ENCODE measurements at places on chromosomes 7 and 10. TPM values are rescaled to one million over a fixed set of nuclear protein-coding genes. Genes with fewer than 3 reads are reported as not detected.

- no peak for DNase-seq
- no peak overlapping the region for H3K4me3 ChIP-seq
- no peaks in the 10 kb centered on the region for H3K27me3 ChIP-seq
- H3K27ac ChIP-seq = no peak overlapping the region
- H3K36me3 ChIP-seq = no peaks in the 10 kb centered on the region
Observed at GRCh38 chr10:121216721-121217181, 365.6 kb downstream of the WDR11 start.

The HOXA13 gene
- not detected for total RNA-seq

The FGFBP3 gene
- total RNA-seq = 68.2 TPM

DNA sequence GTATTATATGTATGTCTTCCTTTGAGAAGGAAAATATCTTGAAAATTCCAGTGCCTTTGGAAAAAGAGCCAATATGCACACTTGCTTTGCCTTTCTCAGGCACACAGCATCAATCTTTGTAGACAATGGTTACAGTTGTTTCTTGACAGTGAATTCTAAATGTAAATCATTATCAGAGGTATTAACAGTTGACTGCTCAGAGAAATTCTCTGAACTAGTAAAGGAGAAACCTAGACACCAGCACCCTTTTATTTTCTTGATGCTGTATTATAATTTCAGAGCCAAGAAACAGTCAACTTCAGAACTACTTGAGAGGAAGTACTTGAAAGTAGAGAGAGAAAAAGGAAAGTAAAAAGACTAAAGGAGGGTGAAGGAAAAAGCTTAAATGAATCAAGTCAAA, 185.8 kb upstream of the SMIM30 start:
- H3K4me1 ChIP-seq = no peaks in the 10 kb centered on the region
- no peak overlapping the region for H3K27ac ChIP-seq
- H3K27me3 ChIP-seq = no peaks in the 10 kb centered on the region
- H3K36me3 ChIP-seq = no peaks in the 10 kb centered on the region

DNA sequence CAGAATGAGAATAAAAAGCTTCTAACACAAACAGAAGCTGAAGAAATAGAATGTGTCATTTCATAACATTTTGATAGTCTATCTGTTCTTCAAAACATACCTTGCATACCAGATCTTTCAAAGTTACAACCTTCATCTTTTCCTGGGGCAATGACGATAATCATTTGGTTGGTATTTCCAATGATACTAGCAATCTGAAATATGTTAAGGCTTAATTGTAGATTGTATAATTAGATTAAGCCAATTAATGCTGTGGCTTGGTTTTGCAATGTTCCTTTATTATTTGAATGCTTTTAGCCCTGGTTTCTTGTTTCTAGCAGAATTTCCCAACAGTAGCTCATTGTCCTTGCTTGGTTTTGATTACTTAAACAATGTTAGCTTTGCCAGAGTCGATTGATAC, 84.6 kb downstream of the CABCOCO1 start:
- H3K4me1 ChIP-seq = peaks cover 17% of the 10 kb centered on the region
- H3K36me3 ChIP-seq = no peaks in the 10 kb centered on the region
- no peak overlapping the region for H3K4me3 ChIP-seq
- H3K27me3 ChIP-seq = no peaks in the 10 kb centered on the region

DNA sequence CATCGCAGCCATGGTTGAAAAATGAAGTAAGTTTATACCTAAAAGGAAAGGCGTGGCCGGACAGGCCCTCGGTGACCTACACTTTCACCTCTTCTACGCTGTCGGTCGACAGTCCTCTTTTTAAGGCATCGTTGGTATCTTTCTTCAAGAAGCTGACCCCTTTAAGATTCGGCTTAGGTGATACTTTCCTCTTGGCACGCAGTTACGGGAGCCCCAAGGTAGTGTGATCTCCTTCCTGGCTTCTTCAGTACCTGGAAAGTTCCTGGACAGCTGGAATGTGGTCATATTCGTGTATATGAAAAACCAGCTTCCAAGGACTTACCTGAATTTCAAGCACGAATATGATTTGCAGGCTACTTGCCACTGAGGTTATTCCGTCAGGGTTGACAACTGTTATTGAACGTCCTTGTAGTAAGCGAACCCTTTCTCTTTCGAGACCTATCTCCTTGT, 885 bp upstream of the SYPL1 start:
- no peaks in the 10 kb centered on the region for H3K36me3 ChIP-seq
- H3K27me3 ChIP-seq = no peaks in the 10 kb centered on the region
- H3K4me1 ChIP-seq = peaks cover 42% of the 10 kb centered on the region
- peak overlapping the region; percentile 77 for H3K4me3 ChIP-seq
- no peak for DNase-seq
